T-helper 17 cell (primary cell): ENCODE measurements at places on chromosomes 5 and 9.

GRCh38 chr5:76351176-76351575 is 51.9 kb upstream of the IQGAP2 start:
- DNase-seq: no peak

DNA sequence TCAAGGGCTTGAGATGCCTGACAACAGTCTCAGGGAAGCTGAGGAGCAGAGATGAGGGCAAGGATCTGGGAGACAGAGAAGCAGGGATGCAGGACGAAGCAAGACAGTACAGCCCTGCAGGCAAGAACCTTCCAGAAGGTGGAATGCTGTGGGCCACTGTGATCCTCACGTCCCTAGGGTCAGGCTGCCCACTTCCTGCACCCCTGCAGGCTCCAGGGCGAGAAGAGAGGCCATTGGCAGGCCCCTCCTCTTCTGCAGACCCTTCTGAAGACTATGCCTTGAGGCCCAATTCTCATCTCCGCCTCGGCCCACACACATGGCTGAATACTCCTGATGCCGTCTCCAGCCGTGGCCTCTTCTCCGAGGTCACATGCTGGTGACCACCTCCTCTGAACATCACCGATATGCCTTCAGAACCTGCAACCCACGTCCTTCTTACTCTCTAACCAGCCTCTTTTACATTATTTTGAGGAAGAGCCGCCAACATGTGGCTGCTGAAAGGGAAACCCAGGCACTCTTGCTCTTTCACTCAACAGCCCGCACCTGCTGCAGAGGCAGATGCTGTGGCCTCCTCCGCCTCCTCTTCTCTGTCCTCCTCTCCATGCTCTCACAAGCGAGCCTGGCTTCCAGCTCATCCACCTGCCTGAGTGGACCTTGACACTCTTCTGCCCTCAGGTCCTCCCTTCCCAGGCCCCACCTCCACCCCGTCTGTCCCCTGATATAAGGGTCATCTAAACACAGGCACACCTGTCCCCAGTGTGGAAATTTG is 181.5 kb downstream of the IRX2 start:
- no peak for DNase-seq

- DNase-seq: no peak
Observed at GRCh38 chr9:81588148-81588871, 101.0 kb downstream of the TLE1 start.

- no peak for DNase-seq
Observed at GRCh38 chr9:136001231-136001630, 40.1 kb upstream of the UBAC1 start.

- DNase-seq: no peak
Observed at GRCh38 chr9:89564346-89564878, 40.4 kb upstream of the GADD45G start.

- DNase-seq: no peak
Observed at GRCh38 chr9:113465599-113466140, 2.1 kb downstream of the RGS3 start.

DNA sequence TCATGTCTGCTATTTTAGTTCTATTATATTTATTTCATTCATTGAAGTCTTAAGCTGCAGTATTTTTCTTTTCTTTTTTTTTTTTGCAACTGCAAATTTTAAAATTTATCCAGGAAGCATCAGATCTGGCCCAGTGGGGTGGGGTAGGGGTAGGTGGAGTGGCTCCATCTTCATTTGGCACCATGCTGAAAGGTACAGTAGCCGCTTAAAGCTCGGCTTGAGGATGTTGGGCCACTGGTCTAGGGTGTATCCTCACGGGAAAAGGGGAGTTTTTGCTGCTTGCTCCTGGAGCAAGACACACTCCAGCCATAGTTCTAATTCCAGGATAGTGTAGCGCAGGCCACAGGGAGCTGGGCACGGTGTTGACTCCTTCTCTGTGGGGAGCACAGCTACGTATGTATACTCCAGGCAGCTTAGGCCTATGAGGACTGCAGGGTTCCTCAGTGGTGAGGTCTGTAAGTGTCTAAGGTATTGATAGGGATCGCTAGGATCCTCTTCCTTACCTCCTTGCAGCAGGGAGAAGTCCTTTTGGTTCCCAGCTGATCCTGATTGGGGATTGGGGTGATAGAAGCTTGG is 22.7 kb downstream of the RCL1 start:
- DNase-seq: no peak

DNA sequence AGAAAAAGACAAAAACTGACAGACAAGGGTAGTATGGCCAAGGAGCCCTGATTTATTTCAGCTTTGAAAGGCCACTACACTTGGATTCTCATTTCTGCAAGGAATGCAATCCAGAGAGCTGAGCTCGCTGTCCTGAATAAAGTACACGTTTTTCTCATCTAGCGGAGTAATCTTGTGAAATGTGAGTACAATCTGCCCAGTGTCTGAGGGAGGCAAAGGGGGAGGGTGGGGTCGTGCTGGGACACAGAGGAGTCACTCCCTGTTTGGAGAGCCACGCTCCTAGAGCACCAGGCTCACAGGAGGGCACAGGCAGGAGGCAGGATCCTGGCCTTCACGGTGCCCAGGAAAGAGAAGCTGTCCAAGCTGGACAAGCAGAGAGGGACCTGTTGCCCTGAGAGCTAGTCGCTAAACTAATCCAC is 51.0 kb upstream of the IFNK start:
- no peak for DNase-seq

- DNase-seq: no peak
Observed at GRCh38 chr9:87179553-87180340, 232.4 kb upstream of the GAS1 start.

GRCh38 chr5:170365831-170366230 is 23.3 kb downstream of the KCNMB1 start:
- DNase-seq: no peak

DNA sequence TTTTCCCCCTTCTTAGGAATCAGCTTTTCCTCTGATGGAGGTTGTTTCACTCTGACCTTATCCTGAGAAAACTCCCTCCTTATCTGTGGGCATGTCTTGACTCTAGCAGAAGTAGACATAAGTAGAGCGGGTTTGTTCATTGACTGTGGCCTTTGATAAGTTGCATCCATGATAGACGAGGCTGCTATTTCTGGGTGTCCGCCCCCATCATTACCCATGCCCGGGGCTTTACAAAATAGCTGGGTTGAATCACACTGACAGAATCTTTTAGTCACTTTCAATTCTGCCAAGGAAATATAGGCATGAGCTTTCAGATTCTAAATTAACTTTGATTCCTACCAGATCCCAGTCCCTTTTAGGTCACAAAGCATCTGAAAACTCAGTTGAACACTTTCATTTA is 223.8 kb downstream of the SEC61B start:
- no peak for DNase-seq

DNA sequence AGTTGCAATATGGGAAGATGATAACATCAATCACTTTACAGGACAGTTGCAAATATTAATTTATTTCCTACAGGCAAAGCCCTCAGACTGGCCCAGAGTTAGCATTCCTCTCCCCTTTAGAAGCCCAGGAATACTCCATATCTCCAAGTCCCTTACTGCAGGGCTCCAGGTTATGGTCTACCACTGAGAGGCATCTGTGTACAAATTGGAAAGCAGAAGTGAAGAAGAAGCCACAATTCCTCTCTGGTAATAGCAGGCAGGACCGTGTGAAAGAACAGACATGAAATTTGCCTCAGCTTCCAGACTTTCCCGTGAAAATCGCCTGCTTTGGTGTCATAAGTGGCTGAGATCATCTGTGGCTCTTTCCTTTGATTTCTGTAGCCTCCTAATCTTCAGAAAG is 289.6 kb downstream of the GLIS3 start:
- DNase-seq: no peak

GRCh38 chr9:5566054-5566618 is 55.8 kb downstream of the PDCD1LG2 start:
- no peak for DNase-seq

DNA sequence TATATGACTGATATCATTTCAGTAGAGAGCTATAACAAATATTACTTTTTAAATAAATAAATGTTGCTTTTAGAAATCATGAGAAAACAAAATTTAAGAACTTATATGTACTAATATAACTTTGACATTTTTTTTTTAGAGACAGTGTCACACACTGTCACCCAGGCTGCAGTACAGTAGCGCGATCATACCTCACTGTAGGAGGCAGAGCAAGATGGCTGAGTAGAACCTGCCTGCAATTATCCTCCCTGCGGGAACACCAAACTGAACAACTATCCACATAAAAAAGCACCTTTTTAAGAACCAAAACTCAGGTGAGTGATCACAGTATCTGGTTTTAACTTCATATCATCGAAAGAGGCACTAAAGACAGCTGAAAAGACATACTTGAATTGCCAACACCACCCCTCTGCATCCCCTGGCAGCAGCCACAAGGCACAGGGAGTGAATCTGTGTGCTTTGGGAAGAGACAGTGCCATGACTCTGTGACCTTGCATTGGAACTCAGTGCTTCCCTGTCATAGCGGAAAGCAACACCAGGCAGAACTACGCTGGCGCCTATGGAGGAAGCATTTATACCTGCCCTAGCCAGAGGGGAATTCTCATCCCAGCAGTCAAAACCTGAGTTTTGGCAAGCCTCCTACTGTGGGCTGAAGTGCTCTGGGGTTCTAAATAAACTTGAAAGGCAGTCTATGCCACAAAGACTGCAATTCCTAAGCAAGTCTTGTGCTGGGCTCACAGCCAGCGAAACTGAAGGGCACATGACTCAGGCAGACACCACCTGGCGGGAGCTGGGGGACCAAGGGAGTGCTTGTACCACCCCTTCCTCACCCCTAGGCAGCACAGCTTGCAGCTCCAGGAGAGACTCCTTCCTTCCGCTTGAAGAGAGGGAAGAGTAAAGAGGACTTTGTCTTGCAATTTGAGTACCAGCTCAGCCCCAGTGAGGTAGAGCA is 142.7 kb downstream of the FBXL17 start:
- no peak for DNase-seq

GRCh38 chr9:95644377-95644776 is 127.6 kb upstream of the PTCH1 start:
- DNase-seq: no peak

- DNase-seq: peak; percentile 92
Observed at GRCh38 chr5:157743163-157744050, at the start of gene LSM11. LSM11 (plus strand) TSS chr5:157743712; CDS start chr5:157743751, 39 bp downstream.

- DNase-seq: no peak
Observed at GRCh38 chr5:84885485-84886258, 501.0 kb upstream of the EDIL3 start.

DNA sequence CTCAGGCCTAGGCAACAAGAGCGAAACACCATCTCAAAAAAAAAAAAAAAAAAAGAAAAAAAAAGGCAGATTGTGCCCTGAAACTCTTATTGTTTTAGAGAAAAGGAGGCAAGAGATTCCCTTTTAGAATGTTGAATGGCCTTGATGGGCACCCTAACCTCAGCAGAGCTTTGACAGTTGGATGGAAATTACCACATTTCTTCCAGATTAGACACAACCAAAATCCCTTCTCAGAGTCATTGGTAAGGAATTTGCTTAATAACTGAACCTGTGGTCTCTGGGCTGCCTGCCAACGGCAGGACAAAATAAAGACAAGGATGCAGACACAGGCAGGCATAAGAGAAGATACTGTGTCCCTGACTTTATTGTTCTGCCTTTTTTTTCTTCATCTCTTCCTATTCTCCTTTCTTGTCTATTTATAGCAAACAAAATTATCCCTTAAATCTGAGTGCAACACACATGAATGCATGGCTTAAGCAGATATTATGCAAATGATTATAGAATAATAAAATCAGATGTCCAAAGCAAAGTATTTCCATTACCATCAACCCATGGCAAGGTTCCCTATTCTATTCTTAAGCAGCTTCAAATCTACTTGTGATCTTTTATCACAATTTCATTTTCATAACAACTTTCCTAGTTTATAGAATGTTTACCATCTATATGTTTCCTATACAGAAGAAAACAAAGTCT is 37.3 kb upstream of the TRIO start:
- no peak for DNase-seq

DNA sequence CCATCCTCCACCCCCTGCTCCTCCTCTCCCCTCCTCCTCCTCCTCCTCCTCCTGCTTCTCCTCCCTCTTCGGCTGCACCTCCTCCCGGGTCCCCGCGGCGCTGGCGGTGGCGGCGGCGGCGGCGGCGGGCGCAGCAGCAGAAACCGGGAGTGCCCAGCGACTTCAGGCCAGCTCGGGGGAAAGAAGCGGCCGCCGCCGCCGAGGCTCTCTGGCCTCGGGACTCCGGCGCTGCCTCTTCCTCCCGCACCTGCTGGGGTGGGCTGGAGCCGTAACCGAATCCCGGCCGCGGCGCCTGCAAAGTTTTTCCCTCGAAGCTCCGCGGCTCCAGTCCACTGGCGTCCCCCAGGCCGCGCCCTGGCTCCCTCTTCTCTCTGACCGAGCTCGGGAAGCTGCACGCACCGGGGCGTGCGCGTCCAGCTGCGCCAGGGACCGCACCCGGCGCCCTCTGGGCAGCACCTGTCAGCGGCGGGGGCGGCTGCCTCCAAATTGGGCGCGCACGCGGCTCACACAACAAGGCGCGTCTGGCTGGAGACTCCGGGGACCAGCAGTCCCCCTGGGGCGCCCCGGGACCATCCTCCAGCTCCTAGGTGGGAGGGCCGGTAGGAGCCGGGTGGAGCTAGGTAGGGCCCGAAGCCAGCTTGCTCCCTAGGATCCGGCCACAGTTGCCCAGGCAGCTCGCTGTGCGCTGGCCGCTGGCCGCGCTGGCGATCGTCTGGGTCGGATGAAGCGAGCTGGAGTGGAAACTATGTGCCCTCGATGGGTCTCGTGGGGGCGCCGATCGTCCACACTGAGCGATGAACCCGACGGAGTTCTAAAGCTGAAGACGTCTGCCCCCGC is at the start of gene MCTP1:
MCTP1 (minus strand) TSS at position 523 of the 837 bp plus-strand sequence.
- DNase-seq: no peak

GRCh38 chr5:84298628-84299027 is 86.1 kb downstream of the EDIL3 start:
- DNase-seq: no peak

DNA sequence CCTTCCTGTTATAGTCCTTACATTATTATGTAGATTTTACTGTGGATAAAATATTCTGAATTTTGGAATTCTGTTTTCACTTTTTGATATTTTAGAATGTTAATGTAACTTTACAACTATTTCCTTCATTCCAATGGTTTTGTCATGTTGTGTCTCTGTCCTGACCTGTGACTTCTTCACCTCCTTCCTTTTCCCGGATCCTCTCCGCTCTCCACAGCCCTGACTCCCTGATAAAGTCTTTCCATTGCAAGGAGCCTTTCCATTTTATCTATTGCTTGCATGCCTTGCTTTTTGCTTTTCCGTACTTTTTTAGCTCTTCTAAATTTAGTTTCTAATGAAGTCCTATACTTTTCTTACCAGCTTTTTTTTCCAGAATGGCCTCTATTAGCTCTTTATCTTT is 117.6 kb upstream of the ARRDC3 start:
- DNase-seq: no peak

DNA sequence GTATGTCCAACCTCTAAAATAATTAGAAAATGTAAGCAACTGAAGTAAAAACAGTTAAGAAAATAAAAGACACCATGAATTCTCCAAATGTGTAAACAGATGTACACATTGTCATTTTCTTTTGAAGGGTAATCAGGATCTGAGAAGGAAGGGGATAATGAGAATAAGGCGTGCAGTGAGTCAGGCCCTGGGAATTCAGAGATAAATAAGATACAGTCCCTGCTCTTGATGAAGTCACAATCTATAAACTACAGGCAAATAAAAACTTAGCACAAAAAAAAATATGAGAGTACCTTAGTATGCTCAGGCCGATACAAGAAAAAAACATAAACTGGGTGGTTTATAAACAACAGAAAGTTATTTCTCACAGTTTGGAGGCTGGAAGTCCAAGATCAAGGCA is 315.3 kb downstream of the DNAH5 start:
- no peak for DNase-seq
